ENCODE measurements at places on chromosomes 16 and 17. TPM values are rescaled to one million over a fixed set of nuclear protein-coding genes. Genes with fewer than 3 reads are reported as not detected.

GRCh38 chr17:17424552-17424951, 52.2 kb upstream of the MED9 start:
- no peak for DNase-seq

- DNase-seq = no peak
Measured at GRCh38 chr17:17762744-17763105, 74.1 kb downstream of the SREBF1 start.

- DNase-seq = no peak
Measured at GRCh38 chr16:27429330-27429871, 27.4 kb downstream of the IL21R start.

WNT9B gene
- not detected for total RNA-seq

RDM1 gene
- total RNA-seq = not detected

- DNase-seq = no peak
Measured at GRCh38 chr17:43226393-43226792, 2.0 kb downstream of the CCDC200 start.

GRCh38 chr17:78637643-78638420, 60.6 kb upstream of the DNAH17 start:
- DNase-seq = no peak

- no peak for DNase-seq
Measured at GRCh38 chr16:66598111-66598510, 6.4 kb upstream of the CMTM3 start.

DNA sequence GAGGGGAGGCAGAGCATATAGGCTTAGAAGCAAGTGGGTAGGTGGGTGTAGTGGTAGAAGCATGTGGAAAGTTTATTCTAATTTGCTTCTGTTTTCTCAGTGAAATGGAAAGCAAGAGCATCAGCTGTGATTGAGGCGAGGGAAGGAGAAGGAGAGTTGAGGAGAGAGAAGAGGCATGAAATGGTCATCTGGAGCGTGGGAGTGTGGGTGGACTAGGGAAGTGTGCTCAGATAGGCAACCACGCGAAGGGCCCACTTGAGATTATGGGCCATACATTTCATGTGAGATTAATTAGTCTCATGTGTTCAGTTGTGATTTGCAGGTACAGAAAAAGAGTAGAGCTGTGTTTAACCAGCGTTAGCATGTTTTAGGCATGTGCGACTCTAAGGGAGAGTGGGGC, 20.8 kb upstream of the CDC6 start:
- DNase-seq = no peak

DNA sequence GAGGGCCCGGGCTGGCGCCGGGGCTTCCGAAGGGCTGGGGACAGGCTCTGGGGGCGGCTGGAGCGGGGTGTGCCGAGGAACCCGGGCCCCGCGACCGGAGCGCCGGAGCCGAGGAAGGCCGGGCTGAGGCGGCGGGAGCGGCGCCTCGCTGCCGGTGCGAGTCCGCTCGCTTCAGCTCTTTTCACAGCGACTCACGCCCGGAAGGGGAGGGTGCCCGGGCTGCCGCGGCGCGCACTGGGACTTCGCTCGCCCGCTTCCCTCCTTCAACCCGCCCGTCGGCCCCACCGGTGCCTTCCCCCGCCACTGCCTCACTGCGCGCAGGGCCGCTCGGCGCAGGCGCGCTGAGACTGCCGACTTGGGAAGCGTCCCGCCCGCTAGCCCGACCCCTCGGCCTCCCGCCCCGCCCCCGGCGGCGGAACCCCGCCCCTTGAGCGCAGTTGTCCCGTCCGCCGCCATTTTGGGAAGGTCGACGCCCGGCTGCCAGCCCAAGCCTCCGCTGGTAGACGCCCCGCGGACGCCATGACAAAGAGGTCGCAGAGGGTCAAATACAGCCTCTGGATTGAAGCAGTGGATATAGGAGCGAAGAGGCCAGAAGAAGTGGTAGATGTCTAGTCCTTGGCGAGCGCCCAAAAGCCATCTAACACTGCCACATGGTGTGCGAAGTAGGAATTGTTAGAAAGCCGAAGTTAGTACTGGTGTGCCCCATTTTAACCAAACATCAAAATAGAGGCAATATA, at the start of gene UBE2G1:
UBE2G1 (minus strand) TSS at position 349 of the 737 bp plus-strand sequence. CDS start 359 bp downstream, outside the sequence.
- DNase-seq = peak; percentile 98

- DNase-seq = no peak
Measured at GRCh38 chr17:50484386-50485155, 5.9 kb downstream of the RSAD1 start.

Data from GM23248 (cell line).